ENCODE measurements at places on chromosomes 4 and X.

DNA sequence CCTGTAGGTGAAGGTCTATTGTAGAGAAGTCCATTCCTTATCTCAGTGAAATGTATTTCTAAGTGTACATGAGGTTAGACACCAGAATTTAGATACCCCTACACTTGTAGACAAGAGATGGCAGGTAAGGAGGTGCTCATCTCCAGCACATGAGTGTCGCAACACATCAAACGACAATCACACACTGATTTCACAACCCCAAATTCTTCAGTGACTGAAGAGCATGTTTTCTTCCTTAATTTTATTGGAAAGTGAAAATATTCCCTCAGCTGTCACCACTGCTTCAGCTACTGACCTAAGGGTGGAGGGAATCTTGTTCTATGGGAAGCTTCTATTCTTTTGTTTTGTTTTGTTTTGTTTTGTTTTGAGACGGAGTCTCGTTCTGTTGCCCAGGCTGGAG lies 280.3 kb downstream of the ARHGAP24 start:
- no peak for DNase-seq

DNA sequence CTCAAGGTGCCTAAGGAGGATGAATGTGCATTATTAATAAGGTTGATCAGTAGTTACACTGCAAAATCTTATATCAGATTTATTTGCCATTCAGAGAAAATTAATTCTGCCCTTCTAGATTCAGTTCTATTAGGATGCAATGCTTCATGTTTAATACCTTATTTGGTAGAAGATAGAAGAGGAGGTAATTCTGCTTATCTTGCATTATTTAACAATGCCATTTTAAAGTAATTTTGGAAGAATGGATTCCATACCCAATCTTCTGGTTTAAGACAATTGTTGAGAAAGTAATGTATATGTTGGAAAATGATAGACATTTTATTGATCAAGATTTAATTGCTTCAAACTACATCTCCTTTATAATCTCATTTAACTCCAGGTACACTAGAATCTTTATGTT lies 360.9 kb downstream of the ADGRL3 start:
- no peak for DNase-seq

- no peak for DNase-seq
These were observed 32.5 kb downstream of the FGFBP1 start for GRCh38 chr4:15906020-15906443.

- no peak for DNase-seq
These were observed 21.9 kb upstream of the HPGDS start for GRCh38 chr4:94364527-94364926.

- DNase-seq: no peak
These were observed 834.2 kb upstream of the GALNTL6 start for GRCh38 chr4:170978990-170979389.

GRCh38 chr4:163404580-163404979 lies 60.9 kb downstream of the NPY5R start:
- no peak for DNase-seq

DNA sequence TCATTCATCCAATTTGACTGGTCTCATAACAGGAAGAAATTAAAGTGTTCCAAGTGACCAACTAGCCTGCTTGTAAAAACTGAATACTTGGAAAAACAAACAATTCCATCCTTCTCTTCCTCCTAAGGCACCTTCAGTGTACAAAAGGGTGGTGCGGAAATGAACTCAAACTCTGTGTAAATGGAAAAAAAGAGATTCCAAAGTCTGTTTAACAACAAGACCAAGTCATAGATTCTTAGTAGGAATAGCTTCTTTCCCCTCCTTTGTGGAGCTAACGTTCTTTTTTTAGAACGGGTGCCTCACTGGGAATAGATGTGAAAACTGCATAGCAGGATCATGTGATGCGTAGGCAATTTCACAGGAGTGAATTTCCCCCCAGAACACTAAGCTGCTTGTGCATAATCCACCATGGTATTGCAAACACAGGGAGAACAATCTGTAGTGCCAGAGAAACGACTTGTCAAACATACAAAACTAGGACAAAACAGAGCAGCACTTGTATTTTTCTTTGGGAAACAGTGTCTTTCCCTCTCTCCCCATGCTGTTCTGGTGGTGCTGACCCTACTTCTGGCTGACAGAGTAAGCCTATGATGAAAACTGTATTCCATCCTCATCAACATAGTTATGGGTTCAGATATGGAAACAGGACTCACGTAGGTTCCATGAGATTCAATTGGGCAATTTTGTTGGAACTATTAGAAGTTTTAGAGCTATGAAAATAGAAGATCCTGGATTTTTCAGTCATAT lies 13.2 kb upstream of the SOD3 start:
- no peak for DNase-seq

GRCh38 chr4:27276307-27277073 lies 415.8 kb downstream of the STIM2 start:
- DNase-seq: no peak

DNA sequence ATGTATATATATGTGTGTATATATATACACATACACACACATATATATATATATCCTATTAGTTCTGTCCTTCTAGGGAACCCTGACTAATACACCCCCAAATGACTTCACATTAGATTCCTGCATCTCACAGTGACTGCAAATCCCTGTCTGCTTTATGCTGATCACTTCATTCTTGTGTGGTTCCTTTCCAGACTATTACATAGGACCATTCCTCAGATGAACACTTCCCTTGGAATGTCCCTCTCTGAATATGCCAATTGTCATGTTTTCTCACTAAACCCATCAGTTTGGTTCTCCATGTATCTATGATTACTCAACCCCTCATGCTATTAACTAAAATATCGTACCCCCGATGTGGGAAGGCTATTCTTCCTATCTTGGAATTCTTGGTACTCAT lies 605.2 kb upstream of the NR3C2 start:
- no peak for DNase-seq
